ENCODE measurements at places on chromosomes 7 and 10.

- DNase-seq: peak; percentile 7
Measured at GRCh38 chr10:29585488-29585976, 49.2 kb downstream of the SVIL start.

- no peak for DNase-seq
Measured at GRCh38 chr10:94680544-94680943, 3.0 kb upstream of the CYP2C18 start.

DNA sequence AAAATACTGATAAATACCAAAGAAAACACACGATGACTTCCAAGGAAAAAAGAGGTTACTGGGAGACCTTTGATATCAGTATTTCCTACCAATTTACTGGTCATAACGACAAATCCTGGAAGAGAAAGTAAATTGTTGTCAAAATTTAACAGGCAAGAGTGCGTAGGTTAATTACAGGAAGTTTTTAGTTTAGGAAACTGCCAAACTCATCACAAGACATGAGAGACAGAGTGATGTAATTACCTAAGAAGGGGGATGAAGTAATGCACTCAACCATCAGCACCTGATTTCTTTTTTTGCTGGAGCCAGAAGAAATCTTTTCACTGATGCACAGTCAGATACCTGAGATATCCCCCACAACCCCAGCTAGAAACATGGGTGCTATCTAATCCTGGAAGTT, 16.8 kb downstream of the MACC1 start:
- no peak for DNase-seq

GRCh38 chr7:94286111-94286510, 108.6 kb upstream of the COL1A2 start:
- no peak for DNase-seq

- DNase-seq: no peak
Measured at GRCh38 chr10:97013983-97014382, 171.8 kb downstream of the SLIT1 start.

DNA sequence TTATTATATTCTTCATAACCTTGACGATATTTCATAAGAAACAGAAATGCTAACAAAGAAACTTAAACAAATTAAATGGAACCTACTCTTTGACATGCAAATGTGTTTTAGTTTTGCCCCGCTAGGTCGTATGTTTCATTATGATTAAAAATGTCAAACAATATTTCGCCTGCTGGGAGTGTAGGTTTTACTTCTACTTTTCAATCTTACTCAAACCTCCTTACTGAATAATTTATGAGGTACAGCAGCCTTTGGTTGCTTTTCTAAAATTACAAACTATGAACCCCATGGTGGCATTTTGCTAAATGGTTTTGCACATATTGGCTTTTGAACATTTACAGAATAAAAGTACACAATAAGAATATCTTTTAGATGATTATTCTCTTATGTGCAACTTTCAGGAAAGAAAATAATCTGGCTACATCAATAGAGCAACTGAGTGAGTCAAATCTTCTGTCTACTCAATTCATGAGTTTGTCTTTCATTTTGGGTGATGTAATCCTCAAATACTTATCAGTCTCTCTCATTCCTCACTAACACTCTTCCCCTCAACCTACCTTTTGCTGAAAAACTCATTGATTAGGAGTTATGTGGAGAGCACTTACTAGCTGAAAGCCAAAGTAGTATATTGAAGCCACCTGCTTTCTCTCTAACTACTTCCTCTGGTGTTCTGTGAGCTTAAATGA, 1226.4 kb downstream of the XPNPEP1 start:
- no peak for DNase-seq

DNA sequence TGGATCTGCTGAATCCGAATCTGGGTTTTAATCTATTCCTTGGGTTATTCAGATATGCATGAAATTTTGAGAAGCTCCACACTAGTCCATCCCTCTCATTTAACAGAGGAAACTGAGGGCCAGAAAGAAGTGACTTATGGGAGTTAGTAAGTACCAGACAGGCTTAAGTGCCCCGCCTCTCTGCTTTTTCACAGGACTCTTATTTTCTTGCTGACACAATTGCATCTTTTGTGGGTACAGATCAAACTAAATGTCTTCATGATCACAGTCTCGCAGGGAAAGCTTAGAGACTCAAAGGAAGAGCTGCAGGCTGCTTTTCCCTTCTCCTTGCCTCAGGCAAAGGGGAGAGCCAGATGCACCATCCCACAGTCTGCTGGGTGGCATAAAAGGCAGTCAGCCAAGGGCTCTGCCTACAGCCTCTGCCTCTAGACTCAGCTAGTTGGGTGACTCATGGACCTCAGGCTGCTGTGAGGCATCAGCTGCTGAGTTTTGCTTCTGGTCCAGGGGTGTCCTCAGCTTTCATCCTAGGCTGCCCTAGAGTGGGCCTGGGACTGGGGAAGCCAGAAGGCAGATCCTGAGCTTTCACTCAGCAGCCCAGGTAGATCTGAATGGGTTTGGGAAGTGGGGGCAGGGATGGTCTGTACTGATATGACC, 11.6 kb downstream of the GOLGA7B start:
- no peak for DNase-seq

DNA sequence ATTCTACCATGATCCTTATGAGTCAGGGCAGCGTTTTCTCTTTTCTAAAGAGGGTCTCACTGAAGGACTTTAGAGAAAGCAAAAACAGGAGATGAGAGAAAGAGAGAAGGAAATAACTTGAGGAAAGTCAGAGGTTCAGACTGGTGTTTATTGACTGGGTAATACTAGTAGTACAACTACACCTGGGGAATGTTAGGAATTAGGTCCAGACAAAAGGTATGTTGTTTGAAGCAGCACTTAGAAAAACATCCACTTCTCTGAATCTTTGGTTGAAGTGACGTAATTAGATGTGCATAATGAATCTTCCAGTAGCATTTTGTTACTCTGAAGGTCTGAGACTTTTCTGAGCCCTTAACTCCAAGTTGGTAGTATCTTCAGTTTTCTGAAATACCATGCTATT, 380.3 kb upstream of the LRGUK start:
- DNase-seq: no peak

GRCh38 chr7:35505066-35505465, 189.9 kb downstream of the HERPUD2 start:
- peak; percentile 14 for DNase-seq
